ENCODE measurements at places on chromosomes 4 and X. TPM values are rescaled to one million over a fixed set of nuclear protein-coding genes. Genes with fewer than 3 reads are reported as not detected.

- no peak for DNase-seq
These were observed 8.7 kb upstream of the SLC25A4 start for GRCh38 chr4:185134307-185134869.

DNA sequence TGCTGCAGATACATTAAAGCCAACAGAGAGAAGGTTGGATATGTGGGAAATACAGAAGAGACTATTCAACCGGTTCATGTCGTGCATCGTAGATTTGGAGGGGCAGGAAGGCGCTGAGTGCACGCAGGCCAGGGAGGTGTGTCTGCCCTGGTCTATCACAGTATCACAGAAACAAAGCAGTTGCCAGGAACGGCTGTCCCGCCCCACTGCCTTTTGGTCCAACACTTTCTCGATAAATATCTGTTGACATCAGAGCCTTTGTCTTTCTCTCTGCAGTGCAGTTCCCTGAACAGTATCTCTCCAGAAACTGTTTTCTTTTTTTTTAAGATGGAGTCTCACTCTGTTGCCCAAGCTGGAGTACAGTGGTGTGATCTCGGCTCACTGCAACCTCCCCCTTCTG lies 151.1 kb upstream of the BCOR start:
- DNase-seq, result no peak

DNA sequence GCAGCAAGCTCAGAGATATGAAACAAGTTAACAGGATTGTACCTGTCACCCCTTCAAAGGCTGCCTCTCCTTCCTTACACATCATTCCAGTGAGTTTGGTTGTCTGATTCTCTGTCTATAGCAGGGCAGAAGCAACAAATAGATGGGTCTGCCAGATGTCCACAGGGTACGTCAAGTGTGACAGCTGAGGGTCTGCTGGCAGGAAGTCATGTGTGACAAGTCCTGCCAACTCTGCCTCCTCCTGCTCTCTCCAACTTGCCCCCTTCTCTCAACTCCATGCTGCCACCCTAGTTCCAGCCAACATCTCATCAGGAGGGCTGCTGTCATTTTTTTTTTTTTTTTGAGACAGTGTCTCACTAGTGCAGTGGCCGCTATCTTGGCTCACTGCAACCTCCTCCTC lies 109.2 kb downstream of the NSUN7 start:
- no peak for DNase-seq

DNA sequence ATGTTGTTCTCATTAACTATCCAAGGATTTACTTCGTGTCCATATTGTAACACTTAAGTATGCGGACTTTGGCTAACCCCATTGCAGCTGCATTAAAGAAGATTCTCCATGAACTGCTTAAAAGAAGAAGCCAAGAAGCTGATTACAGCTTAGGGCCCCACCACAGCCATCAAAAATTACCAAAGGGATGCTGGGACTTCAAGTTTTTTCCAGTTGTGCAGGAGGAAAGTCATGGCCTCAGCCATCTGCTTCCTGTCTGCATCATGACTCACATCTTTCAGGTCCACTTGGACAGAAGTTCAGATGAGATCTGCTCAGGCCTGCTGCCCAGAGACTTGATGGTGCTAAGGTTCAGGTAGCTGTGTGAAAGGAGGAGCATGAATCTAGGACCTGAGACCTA lies 38.8 kb upstream of the CAPN6 start:
- no peak for DNase-seq

DNA sequence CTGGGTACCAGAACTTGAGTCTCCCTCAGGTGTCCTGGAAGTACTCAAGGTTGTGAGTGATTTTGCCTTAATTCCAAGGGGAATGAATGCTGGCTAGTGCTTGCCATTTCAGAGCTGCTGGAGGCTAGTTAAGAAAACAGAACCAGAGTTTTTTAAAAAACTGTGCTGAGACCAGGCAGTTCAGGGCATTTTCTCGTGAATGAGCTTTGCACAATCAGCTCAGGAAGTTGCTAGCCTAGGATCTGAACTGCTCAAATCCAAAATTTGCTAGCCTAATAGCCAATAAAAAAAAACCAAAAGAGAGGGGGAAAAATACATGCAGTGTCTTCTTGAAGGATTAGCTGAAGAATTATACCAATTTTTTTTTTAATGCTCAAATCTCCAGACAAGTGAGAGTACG lies 292.7 kb downstream of the FBXW7 start:
- DNase-seq, result no peak

- DNase-seq, result no peak
These were observed 117.8 kb upstream of the DKK2 start for GRCh38 chr4:107153956-107154355.

- DNase-seq, result no peak
These were observed 73.3 kb upstream of the HHIP start for GRCh38 chr4:144572660-144573059.

DNA sequence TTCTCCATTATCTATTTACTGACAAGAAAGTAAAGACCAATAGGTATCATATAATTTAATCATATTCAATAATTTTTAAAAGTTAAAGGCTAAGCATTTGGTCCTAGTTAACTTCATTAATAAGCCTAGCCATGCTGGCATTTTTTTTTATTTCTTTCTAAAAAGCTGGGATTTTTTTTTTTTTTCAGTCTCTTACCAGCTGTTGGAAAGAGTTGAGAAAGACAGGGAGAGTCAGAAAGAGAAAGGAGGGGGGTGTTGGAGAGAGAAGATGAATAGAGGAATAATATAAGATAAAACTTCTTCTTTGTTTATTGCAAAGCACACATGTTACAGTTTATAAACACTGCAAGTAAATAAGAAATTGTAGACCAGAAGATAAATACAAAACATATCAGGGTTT lies 5.9 kb upstream of the NR3C2 start:
- no peak for DNase-seq

DNA sequence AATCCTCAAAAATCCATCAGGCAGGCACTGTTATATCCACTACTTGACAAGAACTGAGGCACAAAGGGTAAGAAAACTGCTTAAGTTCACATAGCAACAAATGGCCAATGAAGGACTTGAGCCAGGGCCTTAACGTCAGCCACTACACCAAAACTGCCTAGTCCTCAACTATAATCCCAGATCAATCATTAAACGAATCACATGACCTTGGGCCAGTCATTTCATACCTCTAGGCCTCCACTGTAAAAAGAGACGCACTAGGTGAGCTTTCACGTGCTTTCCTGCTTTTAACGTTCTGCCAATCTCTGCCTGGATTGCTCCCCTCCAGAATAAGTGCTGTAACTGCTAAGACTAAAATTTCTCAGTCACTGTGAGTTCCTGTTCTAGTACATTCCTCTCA lies 54.7 kb downstream of the RHOXF2B start:
- DNase-seq, result no peak

DNA sequence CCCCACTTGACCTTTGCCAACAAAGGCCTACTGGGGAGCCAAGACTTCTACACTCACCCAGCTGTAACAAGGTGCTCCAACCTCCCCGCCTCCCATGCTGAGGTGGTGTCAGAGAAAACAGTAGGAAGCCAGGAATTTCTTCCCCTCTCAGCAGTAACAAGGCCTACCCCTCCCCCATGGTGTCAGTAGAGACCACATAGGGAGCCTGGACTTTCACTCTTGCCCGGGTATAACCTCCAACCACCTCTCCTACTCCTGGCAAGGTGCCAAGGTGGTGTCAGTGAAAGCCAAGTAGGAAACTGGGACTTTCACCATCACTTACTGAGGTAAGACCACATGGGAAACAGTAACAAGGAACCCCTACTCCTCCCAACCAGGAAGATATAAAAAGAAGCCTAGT lies 93.1 kb downstream of the SLC16A2 start:
- DNase-seq, result no peak

DNA sequence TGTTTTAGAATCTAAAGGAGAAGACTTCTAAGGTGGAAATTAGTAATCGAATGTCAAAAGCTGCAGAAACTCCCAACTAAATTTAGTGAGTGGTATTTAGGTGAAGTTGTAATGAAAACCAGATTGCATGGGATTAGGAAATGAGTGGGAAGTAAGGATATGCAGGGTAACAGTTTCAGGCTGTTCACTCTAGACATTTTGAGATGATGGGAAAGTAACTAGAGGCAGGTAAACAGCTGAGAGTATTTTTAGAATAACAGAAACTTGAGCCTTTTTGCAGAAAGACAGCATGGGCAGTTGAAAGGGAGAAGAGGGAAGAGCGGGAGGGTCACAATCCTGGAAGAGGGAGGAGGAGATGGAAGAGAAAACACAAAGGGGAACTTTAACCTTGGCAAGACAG lies 12.7 kb downstream of the SPRY1 start:
- no peak for DNase-seq

GRCh38 chr4:27360131-27360530 lies 499.5 kb downstream of the STIM2 start:
- no peak for DNase-seq

GRCh38 chr4:187128976-187129375 lies 405.3 kb upstream of the FAT1 start:
- no peak for DNase-seq

GRCh38 chrX:147570483-147570882 lies 341.2 kb upstream of the FMR1 start:
- no peak for DNase-seq

UNC5C gene
- not detected for total RNA-seq

CT55 gene
- not detected for total RNA-seq

RAB9B gene
- 0.26 TPM for total RNA-seq

DRD5 gene
- total RNA-seq, result not detected

REPS2 gene
- not detected for total RNA-seq

CSAG1 gene
- not detected for total RNA-seq

Measured in MG63 (cell line).